Stimulated activated CD4-positive, alpha-beta T cell treated with anti-CD3 and anti-CD28 coated beads, Interleukin-2, amount 100 ng/mL, for 48 hours (primary cell): ENCODE measurements at places on chromosomes 7 and 10.

DNA sequence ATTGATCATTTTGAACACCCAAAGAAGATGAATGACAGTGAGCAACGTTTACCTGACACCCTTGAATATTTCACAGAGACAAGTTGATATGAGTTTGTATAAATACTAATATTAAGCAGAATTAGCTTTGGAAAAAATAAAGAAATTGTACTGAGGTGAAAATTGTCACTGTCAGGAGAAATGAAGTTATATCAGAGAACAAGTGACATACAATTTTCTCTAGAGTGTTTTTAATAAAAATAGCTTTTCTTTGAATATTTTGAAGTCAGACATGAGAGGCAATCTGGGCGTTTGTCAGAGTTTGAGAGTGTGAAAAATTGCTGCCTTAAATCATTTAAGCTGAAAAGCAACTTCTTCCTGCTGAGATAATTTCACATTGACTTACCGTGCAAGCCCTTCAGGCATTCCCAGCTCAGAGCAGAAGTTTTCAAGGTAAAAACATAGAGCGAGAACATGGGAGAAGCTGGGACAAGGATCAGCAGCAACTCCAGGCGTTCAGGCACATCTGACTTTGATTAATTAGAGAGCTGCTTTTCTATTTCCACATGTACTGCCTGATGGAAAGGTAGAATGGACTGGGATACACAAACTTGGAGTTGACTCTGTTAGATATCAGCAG lies 535.9 kb downstream of the TFEC start:
- no peak for DNase-seq

DNA sequence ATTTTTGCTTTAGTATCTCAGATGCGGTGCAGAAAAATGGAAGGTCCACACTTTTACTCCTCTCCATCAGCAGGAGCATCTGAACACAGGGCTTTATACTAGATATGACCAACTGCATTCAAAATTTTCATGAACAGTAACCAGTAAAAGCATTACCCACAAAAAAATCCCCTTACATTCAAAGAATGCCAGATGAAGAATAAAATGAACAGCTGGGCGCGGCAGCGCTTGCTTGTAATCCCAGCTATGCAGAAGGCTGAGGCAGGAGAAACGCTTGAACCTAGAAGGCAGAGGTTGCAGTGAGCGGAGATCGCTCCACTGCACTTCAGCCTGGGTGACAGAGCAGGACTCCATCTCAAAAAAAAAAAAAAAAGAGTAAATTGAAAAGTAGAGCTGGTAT lies 3.1 kb downstream of the SAR1A start:
- DNase-seq: no peak

- DNase-seq: no peak
Observed at GRCh38 chr7:83469076-83469475, 179.9 kb downstream of the SEMA3E start.

GRCh38 chr10:131231965-131232541 lies 79.5 kb downstream of the TCERG1L start:
- no peak for DNase-seq

GRCh38 chr7:50397971-50398324 lies 52.2 kb downstream of the FIGNL1 start:
- DNase-seq: no peak

DNA sequence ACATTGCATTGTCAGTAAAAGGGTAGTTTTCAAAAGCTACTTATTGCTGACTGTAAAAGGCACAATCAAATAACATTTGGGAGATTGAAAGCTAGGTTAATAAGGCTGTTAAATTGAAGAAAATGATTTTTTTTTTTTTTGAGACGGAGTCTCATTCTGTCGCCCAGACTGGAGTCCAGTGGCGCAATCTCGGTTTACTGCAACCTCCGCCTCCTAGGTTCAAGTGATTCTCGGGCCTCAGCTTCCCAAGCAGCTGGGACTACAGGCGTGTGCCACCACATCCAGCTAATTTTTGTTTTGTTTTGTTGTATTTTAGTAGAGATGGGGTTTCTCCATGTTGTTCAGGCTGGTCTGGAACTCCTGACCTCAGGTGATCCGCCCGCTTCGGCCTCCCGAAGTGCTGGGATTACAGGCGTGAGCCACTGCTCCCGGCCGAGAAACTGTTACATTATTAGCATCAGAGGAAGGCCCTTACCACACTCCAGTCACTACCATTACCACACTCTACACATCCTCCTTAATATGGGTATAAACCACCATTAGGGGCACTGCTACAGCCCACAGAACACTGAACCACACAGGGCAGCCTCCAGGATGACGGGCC lies 1.0 kb downstream of the CYP51A1 start:
- DNase-seq: no peak

DNA sequence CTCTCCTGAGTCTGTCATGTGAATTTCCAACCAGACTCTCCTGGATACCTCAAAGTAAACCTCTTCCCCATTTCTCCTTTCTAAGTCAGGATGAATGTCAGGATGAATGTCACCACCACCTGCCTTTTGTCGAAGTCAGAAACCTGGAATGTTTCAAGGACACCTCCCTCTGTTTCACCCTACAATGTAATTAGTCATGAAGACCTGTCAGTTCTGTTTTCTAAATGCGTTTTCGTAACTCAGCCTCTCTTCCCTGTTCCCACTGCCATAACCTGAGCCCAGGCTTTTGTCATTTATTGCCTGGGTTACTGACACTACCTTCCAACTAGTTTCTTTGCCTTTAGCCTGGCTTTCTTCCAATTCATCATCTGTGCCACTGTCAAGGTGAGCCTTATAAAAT lies 5.5 kb upstream of the STN1 start:
- no peak for DNase-seq
